Bronchial epithelial cell (primary cell): ENCODE measurements at places on chromosomes 6 and 20. TPM values are rescaled to one million over a fixed set of nuclear protein-coding genes. Genes with fewer than 3 reads are reported as not detected.

The C6orf163 gene
- total RNA-seq = 1.6 and 3.1 TPM in 2 replicates

The CDSN gene
- not detected in 2 replicates for total RNA-seq

The PHACTR1 gene
- under 0.01 and 0.38 TPM in 2 replicates for total RNA-seq

The INSM1 gene
- not detected in 2 replicates for total RNA-seq

The SLC44A4 gene
- 1.8 and 10.5 TPM in 2 replicates for total RNA-seq

The ATP6V1G2 gene
- total RNA-seq = 0.26 and 0.51 TPM in 2 replicates

The STX11 gene
- total RNA-seq = 0.26 and 0.51 TPM in 2 replicates

- DNase-seq = no peak
Measured at GRCh38 chr6:151139524-151139923, 100.2 kb upstream of the AKAP12 start.

- no peak for DNase-seq
Measured at GRCh38 chr20:6439737-6440442, 317.1 kb upstream of the FERMT1 start.

- no peak for DNase-seq
Measured at GRCh38 chr6:42514745-42515144, 49.1 kb upstream of the UBR2 start.

- no peak for DNase-seq
Measured at GRCh38 chr6:126035764-126036163, 49.4 kb downstream of the TRMT11 start.

DNA sequence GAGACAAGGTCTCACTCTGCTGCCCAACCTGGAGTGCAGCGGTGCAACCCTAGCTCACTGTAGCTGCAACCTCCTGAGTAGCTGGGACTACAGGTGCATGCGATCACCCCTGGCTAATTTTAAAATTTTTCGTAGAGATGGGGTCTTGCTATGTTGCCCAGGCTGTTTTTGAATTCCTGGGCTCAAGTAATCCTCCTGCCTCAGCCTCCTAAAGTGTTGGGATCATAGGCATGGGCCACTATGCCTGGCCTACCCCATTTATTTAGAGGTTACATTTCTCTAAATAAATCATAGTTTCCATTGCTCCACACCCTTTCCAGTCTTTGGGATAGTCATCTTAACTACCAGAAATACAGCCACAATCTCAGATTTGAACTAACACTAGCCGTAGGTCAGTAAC is 134.7 kb upstream of the CITED2 start:
- DNase-seq = no peak

- DNase-seq = peak; percentile 33
Measured at GRCh38 chr6:97068211-97068610, 143.7 kb downstream of the KLHL32 start.

DNA sequence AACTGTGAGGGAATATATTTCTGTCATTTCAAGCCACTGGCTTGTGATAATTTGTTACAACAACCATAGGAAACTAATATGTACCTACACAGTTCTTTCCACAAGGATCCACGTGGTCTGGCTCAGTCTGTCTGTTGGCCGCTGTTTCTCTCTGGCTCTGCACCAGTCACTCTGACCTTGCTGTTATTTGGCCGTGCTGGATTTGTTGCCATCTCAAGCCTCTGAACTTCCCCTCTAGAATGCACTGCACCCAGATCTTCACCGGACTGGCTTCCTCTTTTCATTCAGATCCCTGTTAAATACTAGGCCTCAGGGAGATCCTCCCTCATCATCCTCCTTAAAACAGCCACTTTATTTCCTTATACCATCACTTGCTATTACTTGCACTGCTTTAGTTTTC is 446.8 kb downstream of the TFAP2B start:
- DNase-seq = no peak

- DNase-seq = no peak
Measured at GRCh38 chr6:111477481-111477938, 5.5 kb downstream of the REV3L start.

GRCh38 chr6:124066946-124067552 is 263.4 kb downstream of the NKAIN2 start:
- no peak for DNase-seq

GRCh38 chr6:119446115-119446554 is 96.6 kb upstream of the MAN1A1 start:
- peak; percentile 71 for DNase-seq

- peak; percentile 62 for DNase-seq
Measured at GRCh38 chr6:39962831-39963230, 28.6 kb upstream of the MOCS1 start.

- DNase-seq = no peak
Measured at GRCh38 chr6:5701174-5701573, 305.6 kb downstream of the NRN1 start.

DNA sequence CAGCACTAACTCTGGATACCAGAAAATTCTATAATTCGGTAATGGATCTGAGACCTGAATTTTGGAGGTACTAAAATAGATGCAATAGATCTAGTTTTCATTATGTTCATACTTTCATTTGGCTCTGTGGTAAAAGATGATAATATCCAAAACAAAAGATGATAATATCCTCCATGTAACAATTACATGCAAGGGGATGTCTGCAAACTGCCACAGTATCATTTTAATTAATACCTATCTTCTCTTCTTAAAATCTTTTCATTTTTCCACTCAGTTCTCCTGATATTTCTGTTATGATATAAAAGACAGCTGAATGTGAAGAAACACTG is 15.6 kb downstream of the BTN2A1 start:
- no peak for DNase-seq

DNA sequence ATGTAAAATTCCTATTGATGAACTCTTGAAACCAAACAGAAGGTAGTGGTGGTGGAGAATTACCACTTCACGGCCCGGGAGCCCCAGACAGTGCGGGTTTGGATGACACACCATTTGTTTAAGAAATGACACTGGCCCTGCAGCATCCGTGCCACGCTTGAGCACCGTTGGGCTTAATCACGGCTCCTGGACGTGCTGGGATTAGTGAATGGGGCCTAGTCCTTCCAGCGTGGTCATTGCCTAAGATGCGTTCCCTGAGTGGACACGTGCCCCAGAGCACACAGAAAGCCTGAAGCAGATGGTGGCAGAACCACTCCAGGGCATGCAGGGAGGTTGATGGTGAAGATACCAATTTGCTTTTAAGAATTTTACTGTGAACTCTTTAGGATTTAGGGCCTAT is 14.5 kb downstream of the STX16 start:
- no peak for DNase-seq

DNA sequence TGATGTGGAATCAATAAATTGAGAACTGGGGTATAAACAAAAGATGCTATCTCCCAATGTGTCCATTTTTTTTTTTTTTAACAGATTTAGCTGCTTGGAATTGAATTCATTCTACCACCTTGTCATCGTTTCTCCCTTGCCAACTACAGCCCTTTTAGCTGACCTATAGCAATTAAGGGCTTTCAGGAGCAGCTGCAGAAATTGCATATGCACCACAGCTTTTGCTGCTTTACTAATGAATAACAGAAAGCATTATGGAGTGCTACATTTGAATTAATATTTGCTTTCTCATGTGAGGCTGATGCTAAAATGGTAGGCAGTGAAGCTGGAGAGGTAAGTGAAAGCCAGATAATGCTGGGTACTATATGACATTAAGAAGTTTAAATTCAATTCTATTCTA is 5.7 kb downstream of the SESN1 start:
- DNase-seq = no peak

- no peak for DNase-seq
Measured at GRCh38 chr6:38644951-38645350, 5.2 kb upstream of the BTBD9 start.

GRCh38 chr6:138688580-138688979 is 85.0 kb upstream of the CCDC28A start:
- DNase-seq = no peak

- no peak for DNase-seq
Measured at GRCh38 chr20:53918949-53919361, 151.4 kb downstream of the BCAS1 start.

- no peak for DNase-seq
Measured at GRCh38 chr6:54071821-54072340, 39.4 kb upstream of the MLIP start.

DNA sequence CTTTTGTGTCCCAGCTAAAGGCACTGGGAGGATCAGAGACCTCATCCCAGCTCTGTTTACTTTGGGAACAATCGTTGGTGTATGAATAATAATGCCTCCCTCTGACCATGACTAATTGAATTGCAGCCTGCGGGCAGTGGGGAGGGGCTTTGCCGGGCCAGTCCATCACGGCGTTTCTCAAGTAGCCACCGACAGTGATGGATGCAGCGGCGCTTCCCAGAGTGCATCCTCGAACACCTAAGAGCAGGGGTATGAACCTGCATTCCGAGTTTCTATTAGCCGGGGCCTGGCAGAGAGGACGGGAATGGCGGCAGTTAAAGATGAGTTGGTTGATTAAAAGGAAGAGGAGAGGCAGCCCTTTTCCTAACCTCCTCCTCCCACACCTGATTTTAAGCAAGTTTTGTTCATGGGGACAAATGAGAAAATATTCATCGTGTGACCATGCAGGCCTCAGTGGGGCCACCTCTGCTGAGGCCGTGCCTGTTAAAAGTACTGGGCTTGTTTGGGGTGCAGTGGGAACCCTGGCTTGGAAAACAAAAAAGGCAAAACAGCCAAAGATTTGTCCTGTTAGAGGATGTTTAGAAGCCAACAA is 154.1 kb downstream of the FOXA2 start:
- DNase-seq = peak; percentile 57

DNA sequence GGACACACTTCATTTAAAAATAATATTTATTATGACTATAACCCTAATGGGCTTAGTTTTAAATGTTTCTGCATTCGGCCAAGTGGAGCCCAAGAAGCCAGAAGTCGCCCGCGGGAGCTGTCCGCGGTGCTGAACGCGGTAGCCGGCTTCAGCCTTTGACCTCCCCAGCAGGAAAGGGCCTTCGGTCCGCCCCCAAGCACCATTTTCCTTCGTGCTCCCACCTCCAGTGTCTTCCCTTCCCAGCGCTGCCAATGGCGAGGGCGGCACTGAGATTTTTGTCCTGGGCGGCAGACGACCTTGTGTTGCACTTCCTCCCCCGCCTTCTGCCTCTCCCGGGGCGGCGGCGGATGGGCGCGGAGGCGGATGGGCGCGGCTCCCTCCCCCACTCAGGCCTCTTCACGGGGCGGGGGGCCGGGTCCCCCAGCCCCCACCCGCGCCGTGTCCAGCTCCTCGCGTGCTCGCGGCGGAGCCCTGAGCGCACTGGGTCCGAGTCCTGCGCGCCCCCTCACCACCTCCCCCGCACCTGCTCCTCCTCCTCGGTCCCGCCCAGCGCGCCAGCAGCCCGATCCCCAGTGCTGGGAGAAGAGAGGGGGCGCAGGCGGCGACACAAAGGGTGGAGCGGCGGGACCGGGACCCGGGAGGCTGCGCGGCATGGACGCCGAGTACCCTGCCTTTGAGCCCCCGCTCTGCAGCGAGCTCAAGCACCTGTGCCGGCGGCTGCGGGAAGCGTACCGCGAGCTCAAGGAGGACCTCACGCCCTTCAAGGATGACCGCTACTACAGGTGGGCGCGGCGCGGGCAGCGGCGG is 23.6 kb upstream of the TMEM181 start:
- DNase-seq = peak; percentile 47

DNA sequence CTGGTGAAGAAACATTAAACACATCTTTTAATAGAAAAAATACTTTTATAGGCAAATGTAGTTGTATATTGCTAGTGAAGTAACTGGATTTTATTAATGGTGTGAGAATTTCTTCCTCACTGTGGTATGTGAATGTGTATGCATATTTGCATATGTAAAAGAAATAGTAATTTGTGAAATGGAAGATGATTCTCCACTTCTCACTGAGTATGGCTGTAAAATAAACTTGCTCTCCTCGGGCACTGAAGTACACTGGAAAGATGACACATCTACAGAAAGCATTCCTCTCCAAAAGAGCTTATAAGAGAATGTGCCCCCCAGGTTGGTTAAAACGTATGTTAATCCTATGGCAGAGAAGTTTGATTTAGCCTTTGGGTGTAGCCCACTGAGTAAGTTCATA is 155.5 kb downstream of the LPA start:
- no peak for DNase-seq

DNA sequence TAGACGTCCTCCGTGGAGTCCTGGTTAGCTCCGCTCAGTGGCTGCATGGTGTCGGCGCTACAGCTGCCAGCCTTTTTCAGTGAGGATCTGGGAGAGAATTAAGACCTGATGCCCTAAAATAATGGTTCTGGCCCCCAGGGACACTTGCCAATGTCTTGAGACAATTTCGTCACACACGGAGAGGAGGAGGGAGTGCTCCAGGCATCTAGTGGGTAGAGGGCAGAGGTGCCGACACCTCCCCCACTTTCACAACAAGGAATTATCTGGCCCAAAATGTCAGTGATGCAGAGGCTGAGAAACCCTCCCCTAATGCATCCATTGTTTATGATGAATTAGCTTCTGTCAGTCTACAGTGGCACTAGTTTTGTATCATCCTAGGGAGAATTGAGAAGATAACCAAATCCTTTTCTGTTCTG is 24.4 kb downstream of the TMEM181 start:
- DNase-seq = no peak

GRCh38 chr20:40704828-40705227 is 15.8 kb upstream of the MAFB start:
- no peak for DNase-seq

GRCh38 chr6:100673641-100674040 is 207.5 kb downstream of the ASCC3 start:
- no peak for DNase-seq

DNA sequence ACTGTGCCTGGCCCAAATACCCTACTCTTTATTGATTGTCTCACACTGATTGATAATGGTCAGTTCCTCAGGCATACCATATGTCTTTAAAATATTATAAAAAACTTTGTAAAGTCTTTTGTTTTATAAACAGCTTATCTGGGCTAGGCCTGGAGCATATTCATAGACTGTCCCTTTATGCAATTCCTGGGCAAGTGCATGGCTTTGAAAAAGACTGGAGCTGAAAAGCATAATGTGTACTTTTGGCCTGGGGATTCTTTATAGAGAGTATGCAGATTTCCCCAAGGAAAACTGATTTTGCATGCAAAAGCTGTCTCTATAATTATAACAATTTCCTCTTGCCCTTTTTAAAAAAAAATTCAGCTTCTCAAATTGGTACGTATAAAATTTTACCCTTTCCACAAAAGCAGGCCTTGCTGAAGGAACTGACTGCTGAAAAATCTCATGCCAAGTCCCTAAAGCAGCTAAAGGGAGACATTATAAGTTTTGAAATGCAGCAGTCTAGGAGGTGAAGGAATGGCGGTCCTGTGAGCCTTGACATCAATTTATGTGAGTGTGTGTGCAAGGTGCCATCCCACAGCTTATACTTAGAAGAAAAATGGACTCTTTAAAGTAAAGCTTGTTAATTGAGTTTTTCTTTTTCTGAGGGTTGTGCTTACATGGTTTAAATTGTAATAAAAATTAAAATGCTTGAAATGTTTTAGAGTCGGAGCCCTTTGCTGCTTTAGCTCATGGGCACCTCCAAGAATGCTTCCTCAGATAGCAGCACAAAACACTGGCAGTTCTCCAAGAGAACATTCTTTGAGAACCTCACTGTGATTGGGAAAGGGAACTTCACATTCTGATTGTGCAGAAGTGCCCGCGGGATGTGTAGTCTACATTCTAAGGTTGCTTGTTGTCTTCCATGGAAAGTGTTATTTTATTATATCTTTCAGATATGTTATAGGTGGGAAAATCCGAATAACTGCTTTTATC is 43.9 kb downstream of the PLCB4 start:
- peak; percentile 36 for DNase-seq

DNA sequence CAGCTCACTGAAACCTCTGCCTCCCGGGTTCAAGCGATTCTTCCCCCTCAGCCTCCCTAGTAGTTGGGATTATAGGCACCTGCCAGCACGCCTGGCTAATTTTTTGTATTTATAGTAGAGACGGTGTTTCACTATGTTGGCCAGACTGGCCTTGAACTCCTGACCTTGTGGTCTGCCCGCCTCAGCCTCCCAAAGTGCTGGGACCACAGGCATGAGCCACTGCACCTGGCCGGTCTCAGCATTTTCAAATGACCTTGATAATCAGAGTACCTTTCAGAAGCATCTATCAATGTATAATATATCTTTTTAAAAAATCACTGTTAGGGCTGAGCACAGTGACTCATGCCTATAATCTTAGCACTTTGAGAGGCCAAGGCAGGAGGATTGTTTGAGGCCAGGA is 143.0 kb downstream of the DOK5 start:
- DNase-seq = no peak
